ENCODE measurements at places on chromosomes 2 and 18.

DNA sequence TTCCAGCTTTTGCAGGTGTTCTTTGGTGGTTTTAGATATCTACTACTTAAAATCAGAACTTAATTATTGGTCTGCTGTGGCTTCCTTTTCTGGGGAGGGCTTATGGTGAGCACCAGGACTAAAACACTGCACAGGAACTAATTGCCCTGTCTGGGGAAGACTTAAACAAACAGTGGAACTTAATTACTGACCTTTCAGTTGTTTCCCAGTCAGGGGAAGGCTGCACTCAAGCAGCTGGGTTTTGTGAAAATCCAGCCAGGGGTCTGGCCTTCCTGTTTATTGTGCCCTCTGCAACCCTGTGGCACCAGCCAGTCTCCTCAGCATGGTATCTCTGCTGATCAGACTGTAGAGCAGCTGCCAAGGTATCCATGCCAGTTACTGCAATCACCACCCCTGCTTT, 398.2 kb downstream of the ADCYAP1 start:
- no peak for DNase-seq

DNA sequence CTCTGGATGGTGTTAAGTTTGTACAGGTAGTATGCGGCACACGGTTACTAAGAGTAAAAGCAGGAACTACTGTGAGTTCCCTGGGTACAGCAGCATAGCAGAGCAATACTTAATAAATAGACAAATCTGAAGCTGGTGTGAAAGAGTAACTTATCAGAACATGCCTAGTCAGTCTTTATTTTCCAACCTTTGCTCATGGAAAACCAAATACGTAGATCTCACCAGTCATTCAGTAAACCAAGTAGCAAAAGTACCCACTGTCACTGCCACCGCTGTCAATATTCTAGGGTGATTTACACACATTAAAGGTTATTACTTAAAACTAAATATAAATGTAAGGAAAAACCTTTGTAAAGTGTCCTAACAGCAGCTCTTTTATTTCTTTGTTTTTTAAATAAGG, 35.0 kb downstream of the SIGLEC15 start:
- DNase-seq: no peak

- DNase-seq: no peak
These were observed 88.0 kb upstream of the ZFP36L2 start for GRCh38 chr2:43314299-43314927.

DNA sequence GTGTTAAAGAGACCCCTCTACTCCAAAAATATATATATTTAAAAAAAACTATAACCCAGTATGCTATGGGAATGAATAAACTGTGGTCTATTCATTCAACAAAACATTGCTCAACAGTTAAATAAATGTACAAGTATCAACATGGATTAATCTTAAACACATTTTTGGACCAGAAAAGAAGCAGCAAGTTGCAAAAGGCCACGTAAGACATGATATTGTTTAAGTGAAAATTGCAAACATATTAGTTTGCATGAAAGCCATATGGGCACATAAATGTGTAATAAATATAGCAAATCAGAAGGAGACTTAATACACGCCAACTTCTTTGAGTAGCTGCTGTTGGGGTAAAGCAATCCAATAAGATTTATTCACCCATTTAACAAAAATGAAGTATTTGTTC, 321.5 kb downstream of the FBXO15 start:
- DNase-seq: no peak

DNA sequence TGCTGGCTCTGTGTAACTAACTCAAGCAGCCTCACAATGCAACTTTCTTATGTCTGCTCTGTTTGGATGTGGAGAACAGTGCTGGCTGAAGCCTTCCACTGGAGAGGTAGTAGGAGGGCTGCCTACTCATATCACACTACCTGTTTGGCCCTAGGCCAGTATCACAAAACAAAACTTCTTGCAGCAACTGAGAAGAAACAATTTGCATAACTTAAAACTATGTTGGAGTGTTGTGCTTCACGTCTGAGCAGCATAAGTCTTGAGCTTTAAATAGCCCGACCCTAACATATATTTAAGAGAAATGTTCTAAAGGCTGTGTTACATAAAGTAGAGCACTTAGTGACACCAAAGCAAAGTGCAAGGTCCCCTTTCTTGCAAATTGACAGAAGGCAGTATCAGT, 204.9 kb upstream of the ACVR2A start:
- DNase-seq: no peak

DNA sequence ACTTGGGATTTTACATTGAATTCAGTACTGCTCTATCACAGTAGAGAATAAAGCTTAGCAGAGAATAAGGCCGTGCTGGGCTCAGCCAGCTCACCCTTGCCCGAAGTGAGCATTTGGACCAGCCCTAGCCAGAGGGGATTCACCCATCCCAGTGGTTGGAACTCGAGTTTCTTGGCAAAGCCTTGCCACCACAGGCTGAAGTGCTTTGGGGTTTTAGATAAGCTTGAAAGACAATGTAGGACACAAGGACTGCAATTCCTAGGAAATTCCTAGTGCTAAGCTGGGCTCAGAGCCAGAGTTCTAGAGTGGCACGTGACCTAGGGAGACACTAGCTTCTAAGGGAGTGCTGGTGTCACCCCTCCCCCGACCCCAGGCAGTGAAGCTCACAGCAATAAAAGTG, 28.0 kb downstream of the SERPINB11 start:
- no peak for DNase-seq

DNA sequence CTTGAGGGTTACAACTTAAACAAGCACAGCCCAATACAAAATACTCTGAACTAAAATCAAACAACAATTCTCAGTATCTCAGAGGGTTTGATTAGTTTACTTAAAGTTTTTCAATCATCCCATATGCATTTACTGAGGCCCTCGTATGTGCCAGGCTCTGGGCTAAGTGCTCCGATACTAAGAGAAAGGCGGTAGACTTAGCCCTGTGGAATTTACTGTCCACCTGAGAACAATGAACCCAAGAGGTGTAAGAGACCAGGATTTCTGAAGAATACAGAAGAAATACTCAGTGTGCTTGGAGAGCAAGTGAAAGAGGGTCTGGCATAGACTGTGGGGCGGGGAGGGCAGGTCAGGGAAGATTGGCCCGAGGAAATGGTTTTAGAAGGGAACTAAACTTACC, 25.1 kb upstream of the SCYGR1 start:
- no peak for DNase-seq

Measured in thoracic aorta (tissue), 2 donors.